ENCODE measurements at places on chromosomes 12 and 14. TPM values are rescaled to one million over a fixed set of nuclear protein-coding genes. Genes with fewer than 3 reads are reported as not detected.

The WNT1 gene
- total RNA-seq, result not detected

The RNF212B gene
- not detected for total RNA-seq

The EDDM3A gene
- total RNA-seq, result not detected

The MIP gene
- not detected for total RNA-seq

The RD3L gene
- total RNA-seq, result not detected

The GSC gene
- 0.55 TPM for total RNA-seq

The KRT83 gene
- 2.5 TPM for total RNA-seq

The POTEG gene
- not detected for total RNA-seq

The OR4K14 gene
- not detected for total RNA-seq

The DAO gene
- not detected for total RNA-seq

All from A549 treated with RU486 at 1 μM for 4 hours (cell line).